ENCODE measurements at places on chromosomes 3 and 15. TPM values are rescaled to one million over a fixed set of nuclear protein-coding genes. Genes with fewer than 3 reads are reported as not detected.

Gene OCA2
- total RNA-seq: 0.10 TPM

Gene ANKDD1A
- 11.3 TPM for total RNA-seq

Gene ARPP21
- total RNA-seq: not detected

Gene IQCF5
- total RNA-seq: not detected

Gene FSIP1
- total RNA-seq: 0.94 TPM

Gene RPP25
- 0.31 TPM for total RNA-seq

Gene BFSP2
- total RNA-seq: not detected

Gene CNOT10
- 33.1 TPM for total RNA-seq

Gene CRYGS
- 0.21 TPM for total RNA-seq

Gene SLITRK3
- not detected for total RNA-seq

Gene STRIT1
- total RNA-seq: not detected

Gene NME9
- total RNA-seq: 0.94 TPM

Gene NAA50
- 115 TPM for total RNA-seq

Gene FGF12
- total RNA-seq: under 0.01 TPM

Gene BCHE
- total RNA-seq: not detected

Gene ROBO1
- 0.42 TPM for total RNA-seq

Gene SI
- total RNA-seq: not detected

Gene DNAJA4
- 22.0 TPM for total RNA-seq

Gene RBMS3
- 2.1 TPM for total RNA-seq

Gene AHSG
- not detected for total RNA-seq

Gene PSMA4
- total RNA-seq: 70.6 TPM

Gene POPDC2
- total RNA-seq: 21.5 TPM

Gene CHRNB4
- not detected for total RNA-seq

Gene TEX9
- total RNA-seq: 2.2 TPM

Gene BOC
- total RNA-seq: not detected

Gene GPR15
- 40.1 TPM for total RNA-seq

Gene ITIH4
- 10.9 TPM for total RNA-seq

Gene ST8SIA2
- total RNA-seq: under 0.01 TPM

Gene USP13
- 2.9 TPM for total RNA-seq

Gene SH3GL3
- not detected for total RNA-seq

Gene MLF1
- total RNA-seq: 0.73 TPM

Gene EPHA3
- total RNA-seq: not detected

Gene FBXL2
- total RNA-seq: 0.10 TPM

Gene MAP6D1
- total RNA-seq: 3.8 TPM

Gene TNFAIP8L3
- 0.31 TPM for total RNA-seq

Gene RUBCN
- total RNA-seq: 36.7 TPM

Gene A4GNT
- not detected for total RNA-seq

Gene CTXN2
- not detected for total RNA-seq

Measured in mononuclear cell (primary cell).